ENCODE measurements at places on chromosomes 1 and 21.

- no peak for DNase-seq
Observed at GRCh38 chr1:172322219-172323061, 98.0 kb upstream of the C1orf105 start.

DNA sequence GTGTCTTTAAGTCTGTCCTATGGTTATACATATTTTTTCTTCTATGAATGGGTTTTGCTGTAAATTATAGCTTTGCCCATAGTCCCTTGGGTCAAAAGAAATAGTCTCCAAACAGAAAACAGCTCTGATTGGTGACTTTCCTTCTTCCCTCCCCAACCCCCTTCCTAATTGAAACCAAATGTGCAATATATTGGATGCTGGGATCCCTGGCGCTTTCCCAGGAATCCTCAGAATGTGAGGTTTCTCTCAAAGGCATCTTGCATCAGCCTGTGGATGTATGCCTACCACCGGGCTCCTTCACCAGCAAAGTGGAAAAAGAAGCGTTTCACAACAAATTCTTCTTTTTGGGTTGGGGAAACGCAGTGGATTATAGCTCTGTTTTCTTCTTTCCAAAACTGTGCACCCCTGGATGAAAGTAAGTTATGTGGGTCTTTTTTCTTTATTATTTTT is at the start of gene DDR2:
Gene DDR2 (plus strand): TSS at position 248 of the 450 bp plus-strand sequence. CDS start 86,600 bp downstream, outside the sequence.
- DNase-seq, result no peak

DNA sequence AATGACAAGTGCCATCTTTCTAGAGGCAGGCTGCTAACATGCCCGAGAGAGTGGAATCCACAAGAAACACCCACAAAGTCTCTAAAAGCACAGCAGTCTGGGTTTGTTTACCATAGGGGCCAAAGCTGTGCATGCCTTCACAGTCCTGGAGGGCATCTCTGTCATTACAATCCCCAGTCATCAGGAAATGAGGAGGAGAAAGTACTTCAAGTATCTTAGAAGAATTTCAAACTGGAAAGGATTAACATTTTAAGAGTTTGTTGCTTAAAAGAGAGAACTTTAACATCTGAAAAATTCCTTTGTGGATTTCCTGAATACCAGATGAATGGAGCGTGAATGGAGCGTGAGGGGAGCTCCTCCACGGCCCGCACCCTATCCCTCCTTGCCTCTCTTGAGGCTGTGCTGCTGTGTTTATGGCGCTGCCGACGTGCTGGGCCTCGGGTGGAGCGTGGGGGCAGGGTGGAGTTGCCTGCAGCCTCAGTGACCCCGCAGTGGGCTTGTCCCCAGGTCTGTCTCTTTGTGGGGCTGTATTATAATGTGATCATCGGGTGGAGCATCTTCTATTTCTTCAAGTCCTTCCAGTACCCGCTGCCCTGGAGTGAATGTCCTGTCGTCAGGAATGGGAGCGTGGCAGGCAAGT is 23.3 kb downstream of the SLC6A17 start:
- no peak for DNase-seq

- peak; percentile 13 for DNase-seq
Observed at GRCh38 chr21:32611471-32611997, 643 bp downstream of the CFAP298 start.

- no peak for DNase-seq
Observed at GRCh38 chr1:33516428-33516827, 44.0 kb downstream of the ZSCAN20 start.

GRCh38 chr1:223256034-223256433 is 107.9 kb downstream of the SUSD4 start:
- no peak for DNase-seq

- DNase-seq, result no peak
Observed at GRCh38 chr1:241647658-241648057, 4.4 kb upstream of the WDR64 start.

GRCh38 chr1:227428803-227429202 is 110.5 kb upstream of the CDC42BPA start:
- no peak for DNase-seq

DNA sequence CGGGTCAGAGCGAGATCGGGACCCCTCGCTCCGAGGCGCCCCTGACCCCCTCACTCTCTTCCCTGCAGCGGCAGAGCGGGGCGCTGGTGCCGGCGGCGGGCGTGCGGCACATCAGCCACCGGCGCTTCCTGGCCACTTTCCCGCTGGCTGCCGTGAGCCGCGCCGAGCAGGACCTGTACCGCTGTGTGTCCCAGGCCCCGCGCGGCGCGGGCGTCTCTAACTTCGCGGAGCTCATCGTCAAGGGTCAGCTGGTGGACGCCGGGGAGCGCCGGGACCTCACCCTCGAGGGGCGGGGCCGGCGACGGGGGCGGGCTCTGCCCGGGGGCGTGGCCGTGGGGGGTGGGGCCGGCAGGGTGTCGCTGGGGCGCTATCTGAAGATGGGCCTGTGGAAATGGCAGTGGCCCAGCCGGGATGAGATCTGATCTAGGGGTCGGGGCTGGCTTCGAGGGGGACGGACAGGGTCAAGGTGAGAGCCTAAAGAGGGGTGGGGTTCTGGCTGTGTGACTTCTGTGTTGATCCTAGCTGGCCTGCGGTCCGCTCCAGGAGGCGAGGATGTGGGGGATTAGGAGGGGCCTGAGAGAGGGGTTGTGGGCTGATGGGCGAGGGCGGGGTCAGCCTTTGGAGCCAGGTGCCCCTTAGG is 23.6 kb downstream of the PTPRU start:
- peak; percentile 9 for DNase-seq

DNA sequence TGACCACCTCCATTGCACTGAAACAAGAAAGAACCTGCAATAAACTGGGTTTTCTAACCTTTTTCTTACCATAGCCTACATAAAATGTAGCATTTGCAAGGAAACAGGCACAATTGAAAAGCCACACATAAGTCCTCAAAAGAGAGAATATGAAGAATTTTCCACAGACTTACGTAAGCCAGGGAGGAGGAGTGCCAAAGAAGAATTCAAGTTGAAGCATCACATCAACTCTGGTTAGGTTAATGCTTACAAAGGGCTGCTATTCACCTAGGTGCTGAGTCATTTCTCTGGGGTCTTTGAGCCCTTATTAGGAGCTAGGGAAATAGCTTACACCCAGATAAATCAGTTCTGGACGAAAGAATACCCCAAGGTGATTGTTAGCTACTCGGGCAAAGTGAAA is 9.6 kb downstream of the OSCP1 start:
- no peak for DNase-seq

DNA sequence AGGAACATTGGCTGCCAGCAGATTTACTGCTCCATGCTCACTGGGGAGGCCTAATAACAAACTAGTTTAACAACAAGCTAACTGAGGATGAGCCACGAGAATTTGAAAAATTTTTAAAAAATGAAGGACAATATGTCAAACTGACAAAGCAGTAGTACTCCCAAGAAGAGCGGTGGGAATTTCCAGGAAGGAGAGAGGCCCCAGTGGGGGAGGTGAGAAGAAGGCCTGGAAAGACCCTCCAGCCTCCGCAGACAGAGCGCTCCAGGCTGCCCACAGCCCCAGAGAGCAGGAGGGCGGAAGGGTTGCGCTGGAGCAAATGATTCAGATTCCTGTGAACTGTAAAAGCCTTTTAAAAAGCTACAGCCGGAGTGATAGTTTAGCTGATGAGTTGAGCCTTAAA is 78.5 kb downstream of the SIPA1L2 start:
- no peak for DNase-seq

- no peak for DNase-seq
Observed at GRCh38 chr1:234214911-234215892, 158.1 kb upstream of the COA6 start.

- no peak for DNase-seq
Observed at GRCh38 chr1:154371436-154371835, 33.7 kb upstream of the IL6R start.

DNA sequence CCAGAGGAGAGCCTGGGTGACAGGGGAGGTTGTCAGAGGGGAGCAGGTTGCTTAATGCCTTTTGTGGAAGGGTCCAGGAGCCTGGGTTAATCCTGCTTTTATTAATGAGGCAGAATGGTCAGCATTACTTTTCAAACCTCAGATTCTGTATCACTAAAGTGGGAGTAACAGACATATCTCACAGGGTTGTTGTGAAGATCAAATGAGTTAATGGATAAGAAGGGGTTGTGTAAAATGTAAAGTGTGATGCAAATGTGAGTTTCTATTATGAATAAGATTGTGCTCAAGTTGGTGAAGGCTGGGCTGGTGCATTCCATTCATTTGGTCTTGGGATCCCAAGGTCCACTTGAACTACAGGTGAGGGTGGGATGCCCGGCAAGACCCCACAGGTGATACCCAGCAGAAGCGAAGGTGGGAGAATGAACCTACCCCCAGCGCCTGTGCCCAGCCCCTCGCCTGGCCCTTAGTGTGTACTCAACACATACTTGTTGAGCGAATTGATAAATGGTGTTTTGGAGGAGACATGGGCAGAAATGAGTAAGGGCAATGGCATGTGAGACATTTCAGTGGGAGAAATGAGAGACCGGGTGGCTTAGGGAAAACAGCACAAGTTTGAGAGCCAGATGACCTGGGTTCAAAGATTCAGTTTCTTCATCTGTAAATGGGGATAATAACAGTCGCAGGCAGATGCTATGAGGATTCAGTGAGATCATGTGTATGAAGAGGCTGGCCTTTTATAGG is 6.2 kb downstream of the SLC26A9 start:
- DNase-seq, result no peak

DNA sequence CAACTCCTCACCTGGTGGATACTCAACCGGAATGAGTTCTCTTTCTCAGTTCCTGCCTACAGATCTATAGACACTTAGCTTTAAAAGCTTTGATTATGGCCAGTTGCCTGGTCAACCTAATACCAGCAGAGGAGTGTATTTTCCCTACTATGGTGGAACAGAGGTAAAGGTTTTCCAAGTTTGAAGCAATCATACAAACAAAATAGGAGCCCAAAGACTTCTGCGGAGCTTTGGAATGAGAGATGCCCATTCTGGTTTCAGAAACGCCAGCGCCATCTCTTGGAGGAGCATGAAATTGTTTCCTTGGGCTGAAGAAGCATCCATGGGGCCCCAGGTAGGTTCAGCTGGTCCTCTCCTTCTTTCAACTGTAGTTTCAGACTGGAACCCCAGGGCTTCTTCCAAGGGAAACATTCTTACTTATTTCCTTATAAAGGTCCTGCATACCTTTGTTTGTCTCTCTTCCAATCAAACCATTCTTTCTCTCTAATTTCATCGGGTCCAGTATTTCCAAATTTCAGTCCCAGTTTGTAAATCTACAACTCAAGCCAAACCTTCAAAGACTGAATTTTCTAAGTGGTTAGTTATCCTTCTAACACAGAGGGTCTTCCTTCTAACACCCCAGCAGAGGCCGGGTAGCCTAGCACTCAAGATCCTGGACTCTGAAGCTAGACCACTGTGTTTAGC is 95.9 kb downstream of the KCNJ15 start:
- peak; percentile 6 for DNase-seq

GRCh38 chr21:33406493-33406892 is 3.3 kb downstream of the IFNGR2 start:
- DNase-seq, result no peak

- no peak for DNase-seq
Observed at GRCh38 chr1:96945509-96946084, 224.0 kb downstream of the PTBP2 start.

DNA sequence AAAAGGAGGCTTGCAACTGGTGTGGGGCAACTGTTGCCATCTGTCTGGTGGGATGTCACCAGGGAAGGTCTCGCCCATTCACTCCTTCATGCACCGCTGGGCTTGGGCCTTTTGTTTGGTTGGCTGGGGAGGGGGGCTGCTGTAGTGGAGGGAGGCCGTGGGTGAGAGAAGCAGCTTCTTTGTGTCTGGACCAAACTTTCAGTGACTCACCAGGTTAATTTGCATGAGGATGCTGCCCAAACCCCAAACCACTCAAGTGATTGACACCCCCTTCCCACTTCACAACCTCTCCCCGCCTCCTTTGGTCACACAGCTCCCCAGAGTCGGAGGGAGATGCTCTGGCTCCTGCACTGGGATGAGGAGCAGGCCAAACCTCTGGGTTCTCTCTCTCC is 19.7 kb downstream of the BTG2 start:
- DNase-seq, result peak; percentile 76

- no peak for DNase-seq
Observed at GRCh38 chr1:87961992-87962391, 633.3 kb downstream of the LMO4 start.

GRCh38 chr1:10065344-10065685 is 32.6 kb downstream of the UBE4B start:
- DNase-seq, result no peak

DNA sequence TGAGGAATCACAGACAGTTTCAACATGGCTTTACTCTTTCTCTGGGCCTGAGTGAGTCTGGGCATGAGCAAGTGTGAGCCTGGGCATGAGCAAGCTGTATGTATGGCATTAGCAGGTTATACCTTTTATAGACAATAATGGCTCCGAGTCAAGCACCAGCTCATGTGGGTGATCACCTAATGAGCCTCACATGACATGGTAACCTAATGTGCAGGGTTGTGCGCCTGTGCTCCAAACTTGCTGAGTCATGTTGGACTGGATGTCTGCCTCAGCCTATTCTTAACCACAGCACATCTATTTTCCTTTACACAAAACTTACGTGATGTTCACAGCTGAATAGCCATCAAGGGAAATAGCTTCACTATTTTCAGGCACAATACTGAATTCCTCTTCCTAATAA is 236.2 kb upstream of the NRIP1 start:
- no peak for DNase-seq

GRCh38 chr1:185853739-185854138 is 119.5 kb downstream of the HMCN1 start:
- no peak for DNase-seq

GRCh38 chr1:63032171-63032570 is 248.2 kb downstream of the ATG4C start:
- no peak for DNase-seq

- no peak for DNase-seq
Observed at GRCh38 chr1:211825980-211826379, 4.6 kb downstream of the LPGAT1 start.

- no peak for DNase-seq
Observed at GRCh38 chr1:44557778-44558177, 116.5 kb downstream of the TMEM53 start.

GRCh38 chr1:90781534-90781933 is 64.4 kb upstream of the BARHL2 start:
- no peak for DNase-seq

GRCh38 chr21:36589352-36589971 is 109.5 kb upstream of the SIM2 start:
- no peak for DNase-seq

- DNase-seq, result no peak
Observed at GRCh38 chr1:58689167-58689566, 10.7 kb downstream of the MYSM1 start.

DNA sequence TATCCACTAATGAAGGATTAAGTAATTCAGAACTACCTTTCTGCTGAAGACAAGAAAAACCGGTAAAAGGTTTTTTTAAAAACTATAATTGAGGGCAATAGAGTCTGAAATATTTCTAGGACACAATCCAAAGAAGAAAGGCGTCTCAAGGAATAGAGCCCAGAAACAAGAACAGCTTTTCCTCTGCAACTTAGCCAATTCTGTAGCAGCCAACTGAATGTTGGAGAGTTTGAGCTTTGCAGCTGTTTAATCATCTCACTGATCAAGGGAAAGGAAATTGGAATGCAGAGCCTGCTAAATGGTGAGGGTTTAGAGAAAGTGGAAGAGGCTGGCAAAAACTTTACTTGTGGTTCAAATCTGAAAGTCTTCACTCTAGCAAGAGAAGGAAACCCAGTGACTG is 818.9 kb downstream of the KCNT2 start:
- DNase-seq, result no peak

GRCh38 chr1:167518331-167518700 is at the start of gene CD247:
CD247 (minus strand) TSS chr1:167518529; CDS start chr1:167518465, 64 bp downstream.
- peak; percentile 87 for DNase-seq

Data from CD4-positive, alpha-beta T cell treated with Interleukin-2 at 100 ng/mL for 4 hours (primary cell).